ENCODE measurements at places on chromosomes 2 and 18.
A peak's percentile ranks its signal among the peaks of the same experiment; 100 is the strongest.

GRCh38 chr2:95019572-95019971, 5.9 kb upstream of the MAL start:
- DNase-seq = no peak

DNA sequence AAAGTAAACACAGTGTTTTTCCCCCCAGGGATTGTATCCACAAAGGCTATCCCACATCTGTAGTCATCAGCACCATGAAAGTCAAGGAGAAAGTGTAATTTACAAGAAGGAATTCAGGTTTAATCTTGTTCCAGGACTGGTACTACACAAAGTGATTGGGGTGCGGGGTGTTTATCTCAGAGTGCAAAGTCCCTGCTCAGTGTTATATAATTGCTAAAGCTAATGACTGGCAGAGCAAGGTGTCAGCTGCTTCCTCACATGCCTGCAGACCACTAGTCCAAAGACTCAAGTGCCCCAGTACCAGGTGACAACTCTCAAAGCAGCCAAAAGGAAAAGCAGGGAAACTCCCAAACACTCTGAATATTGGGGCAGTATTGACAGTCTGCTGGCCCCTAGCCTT, 40.4 kb upstream of the PDCL3 start:
- DNase-seq = no peak

DNA sequence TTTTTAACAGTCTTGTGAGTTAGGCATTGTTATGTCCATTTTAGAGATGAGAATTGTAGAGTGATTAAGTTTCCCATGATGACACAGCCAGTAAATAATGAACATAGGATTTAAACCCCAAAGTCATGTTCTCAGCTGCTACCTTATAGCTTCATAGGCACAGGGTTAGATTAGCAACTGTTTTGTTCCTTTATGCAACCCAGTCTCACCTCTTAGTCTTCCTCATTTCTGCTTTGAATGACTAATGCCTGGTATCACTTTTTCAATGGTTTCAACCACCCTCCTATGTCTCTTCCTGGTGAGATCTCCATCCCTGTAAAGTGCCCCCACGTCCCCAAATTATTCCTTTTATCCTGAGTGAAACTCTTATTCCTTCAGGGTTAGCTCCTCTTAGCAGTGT, 44.3 kb downstream of the MFSD6 start:
- DNase-seq = peak; percentile 7

DNA sequence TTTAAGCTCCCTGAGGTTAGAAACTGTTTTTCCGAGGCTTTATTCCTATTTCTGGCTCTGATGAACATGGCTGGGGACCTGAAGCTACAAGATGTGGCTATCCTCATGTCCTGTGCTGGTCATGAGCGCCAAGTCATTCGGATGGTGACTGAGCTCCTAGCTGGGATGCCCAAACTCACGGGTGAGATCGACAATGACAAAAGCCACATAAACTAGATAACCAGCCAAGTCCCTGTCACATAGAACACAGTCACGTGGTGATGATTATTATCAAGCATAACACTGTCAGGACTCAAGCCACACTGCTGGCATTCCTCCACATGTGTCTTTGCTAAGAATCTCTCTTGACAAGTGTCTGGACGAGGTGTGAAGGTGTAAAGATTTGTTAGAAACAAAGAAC, 274.9 kb downstream of the CLIP4 start:
- DNase-seq = no peak

DNA sequence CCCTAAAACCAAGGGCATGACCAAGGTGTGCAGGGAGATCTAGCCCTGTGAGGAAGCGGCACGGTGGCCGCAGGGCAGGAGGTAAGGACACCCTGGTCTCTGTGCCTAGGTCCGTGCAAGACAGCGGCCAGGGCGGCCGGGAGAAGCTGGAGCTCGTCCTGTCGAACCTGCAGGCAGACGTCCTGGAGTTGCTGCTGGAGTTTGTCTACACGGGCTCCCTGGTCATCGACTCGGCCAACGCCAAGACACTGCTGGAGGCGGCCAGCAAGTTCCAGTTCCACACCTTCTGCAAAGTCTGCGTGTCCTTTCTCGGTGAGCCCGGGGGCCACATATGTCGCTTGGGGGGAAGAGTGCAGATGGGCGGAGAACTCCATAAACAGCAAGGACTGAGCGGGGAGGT, 235.4 kb downstream of the ATAD2B start:
- no peak for DNase-seq

- no peak for DNase-seq
These were observed 726 bp upstream of the SS18 start for GRCh38 chr18:26091047-26091630.

- DNase-seq = no peak
These were observed 63.0 kb upstream of the PSMD14 start for GRCh38 chr2:161245261-161245553.

GRCh38 chr18:59547581-59548182, 149.5 kb downstream of the CCBE1 start:
- DNase-seq = no peak

- peak; percentile 36 for DNase-seq
These were observed 37.2 kb upstream of the CFAP36 start for GRCh38 chr2:55482186-55482884.

- DNase-seq = no peak
These were observed 1.4 kb downstream of the RAB11FIP5 start for GRCh38 chr2:73111073-73112025.

DNA sequence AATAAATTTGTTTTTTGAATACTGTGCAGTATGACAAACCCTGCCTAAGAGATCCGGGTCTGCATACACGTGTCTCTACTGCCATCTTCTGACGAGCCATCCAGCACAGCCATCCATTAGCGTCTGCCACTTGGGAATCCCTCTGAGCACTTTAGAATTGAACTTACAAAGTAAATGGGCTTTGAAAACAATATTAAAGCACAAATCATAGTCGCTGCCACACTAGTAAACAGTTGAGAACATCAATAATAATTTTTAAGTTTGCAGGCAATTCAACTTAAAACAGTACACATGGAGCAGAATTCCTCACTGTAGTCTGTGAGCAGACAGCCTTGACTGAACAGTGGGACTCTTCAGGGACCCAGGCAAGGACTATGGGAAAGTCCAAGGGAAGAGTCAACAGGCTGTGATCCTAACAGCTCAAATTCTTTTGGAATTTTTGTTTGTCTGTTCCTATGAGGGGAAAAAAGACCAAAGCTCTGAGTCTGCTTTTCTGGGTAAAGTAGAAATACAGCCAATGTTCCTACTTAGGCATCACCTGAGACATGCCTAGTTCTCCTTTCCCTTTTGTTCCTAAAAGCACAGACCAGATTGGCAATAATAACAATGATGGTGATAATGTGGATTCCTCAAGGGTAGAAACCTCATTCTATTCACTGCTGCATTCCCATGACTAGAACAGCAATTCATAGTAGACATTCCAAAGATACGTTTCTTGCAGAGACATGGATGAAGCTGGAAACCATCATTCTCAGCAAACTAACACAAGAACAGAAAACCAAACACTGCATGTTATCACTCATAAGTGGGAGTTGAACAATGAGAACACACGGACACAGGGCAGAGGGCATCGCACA, 92.9 kb downstream of the MREG start:
- DNase-seq = peak; percentile 83

DNA sequence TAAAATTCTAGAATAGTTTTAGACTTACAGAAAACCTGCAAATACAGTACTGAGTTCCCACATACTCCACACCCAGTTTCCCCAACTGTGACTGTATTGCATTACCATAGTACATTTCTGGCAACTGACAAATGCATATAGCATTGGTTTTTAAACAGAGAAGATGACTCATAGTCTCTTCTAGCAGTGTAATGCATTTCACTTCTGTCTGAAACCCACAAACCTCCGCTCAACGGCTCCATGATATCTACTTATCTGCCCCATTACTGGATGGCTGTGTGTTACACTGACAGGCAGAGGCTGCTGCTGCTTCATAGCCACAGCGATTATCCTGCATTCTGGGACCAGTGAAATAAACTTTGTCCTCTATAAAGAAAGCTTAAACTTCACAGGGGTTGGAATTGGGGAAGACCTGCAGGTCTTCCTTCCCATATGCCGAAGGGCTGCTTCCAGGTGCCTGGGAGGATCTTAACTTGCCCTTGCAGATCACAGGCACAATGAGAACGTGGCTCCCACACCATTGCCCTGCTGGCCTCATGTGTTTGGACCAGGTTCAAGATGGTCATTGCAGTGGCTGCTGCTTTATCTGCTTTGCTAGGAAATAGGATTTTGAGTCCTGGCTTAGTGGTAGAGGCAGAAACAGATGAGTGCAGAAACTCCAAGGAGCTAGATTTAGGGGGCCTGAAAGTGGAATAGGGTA, 742.6 kb upstream of the HS6ST1 start:
- no peak for DNase-seq

DNA sequence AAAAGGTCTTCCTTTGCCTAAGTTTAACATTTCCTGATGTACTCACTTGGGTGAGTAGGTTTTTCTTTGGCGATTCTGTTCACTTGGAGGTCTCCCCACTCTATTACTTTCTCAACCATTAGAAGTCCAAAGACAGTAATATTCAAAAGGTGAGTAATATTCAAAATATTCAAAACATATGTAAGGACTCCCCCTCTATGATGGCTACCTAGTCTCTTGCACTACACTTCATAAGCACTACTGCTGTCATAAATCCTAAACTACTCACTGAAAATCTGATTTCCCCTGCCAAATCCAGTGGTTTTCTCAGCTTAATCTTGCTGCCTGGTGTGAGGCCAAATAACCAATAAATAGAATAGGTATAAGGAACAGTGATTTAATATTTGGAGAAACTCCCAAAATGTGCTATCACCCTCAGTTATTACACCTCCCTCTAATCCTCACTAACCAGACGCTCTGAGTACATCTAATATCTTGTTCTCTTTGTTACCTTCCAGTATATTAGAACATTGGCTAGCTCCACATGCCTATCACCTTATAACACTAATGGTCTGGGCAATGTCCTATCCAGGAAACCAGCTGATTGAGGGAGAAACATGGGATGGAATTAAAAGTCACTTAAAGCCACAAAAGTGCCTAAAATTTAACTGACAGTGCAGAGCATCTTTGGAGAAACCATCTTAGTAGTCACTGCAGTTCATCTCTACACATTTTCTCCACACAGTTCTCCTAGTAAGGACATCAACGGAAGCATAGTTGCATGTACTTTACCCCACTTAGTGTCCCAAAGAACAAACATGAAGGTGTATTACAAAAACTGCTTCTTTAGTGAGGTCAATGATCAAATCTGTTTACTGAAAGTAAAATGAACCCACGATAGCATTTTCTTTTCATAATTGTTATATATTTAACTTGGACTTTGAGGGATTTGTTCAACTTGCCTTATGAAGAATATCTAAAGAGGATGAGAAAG, 54.8 kb downstream of the MBD2 start:
- DNase-seq = no peak

- peak; percentile 16 for DNase-seq
These were observed 29.4 kb upstream of the BMP10 start for GRCh38 chr2:68900496-68901198.

DNA sequence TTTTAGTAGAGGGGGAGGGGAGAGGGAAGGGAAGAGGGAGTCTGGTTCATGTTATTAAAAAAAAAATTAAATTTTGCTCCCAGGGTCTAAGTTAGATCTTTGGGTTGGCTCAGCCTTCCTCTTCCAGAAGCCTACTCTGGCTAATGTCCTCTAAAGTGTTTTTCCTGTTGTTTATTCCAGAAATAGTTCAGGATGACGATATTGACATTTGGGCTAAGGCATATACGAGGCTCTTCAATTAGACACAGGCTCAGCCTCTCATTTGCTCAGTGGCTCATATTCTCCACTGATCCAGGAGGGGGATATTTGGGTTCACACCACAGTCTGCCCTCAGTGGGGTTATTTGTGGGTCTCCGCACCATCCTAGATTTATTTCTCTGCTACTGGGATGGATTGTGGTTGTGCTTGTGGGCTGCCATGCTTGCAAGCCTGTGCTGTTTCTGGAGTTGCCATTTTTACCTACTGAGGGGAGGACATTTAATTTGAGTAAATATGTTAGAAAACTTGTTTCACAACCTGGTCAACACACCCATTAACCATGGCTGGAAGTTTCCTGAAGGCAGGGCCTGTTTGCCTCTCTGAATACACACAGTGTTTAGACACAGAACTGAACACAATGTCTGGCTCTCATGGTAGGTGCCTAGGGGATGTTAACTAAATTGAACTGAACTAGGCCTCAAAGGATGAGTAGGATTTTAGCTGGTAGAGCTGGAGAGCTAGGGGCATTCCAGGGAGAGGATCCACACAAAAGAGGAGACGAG, 257.5 kb upstream of the EPAS1 start:
- no peak for DNase-seq

GRCh38 chr2:25256488-25256875, 85.2 kb downstream of the DNMT3A start:
- no peak for DNase-seq

- DNase-seq = no peak
These were observed 127.3 kb downstream of the DIS3L2 start for GRCh38 chr2:232088771-232089170.

GRCh38 chr2:215454519-215455246, 18.8 kb upstream of the FN1 start:
- peak; percentile 78 for DNase-seq

DNA sequence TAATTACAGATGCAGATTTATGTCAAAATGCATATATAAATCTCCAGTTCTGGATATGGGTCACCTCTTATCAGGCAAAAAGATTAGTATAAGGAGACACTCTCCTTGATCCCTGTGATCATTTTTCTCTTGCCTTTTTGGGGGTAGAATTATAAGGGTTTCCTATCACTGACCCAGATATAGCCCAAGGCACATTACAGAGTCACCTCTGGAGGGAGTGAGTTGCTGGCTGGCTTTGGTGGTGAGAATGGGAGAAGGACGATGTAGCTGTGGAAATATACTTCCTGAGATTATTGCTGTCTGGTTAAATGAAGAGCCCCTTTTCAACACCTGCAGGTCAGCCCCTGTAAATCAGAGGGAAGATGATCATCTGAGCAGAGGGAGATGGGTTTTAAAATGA, 418.7 kb downstream of the MTX2 start:
- DNase-seq = no peak

DNA sequence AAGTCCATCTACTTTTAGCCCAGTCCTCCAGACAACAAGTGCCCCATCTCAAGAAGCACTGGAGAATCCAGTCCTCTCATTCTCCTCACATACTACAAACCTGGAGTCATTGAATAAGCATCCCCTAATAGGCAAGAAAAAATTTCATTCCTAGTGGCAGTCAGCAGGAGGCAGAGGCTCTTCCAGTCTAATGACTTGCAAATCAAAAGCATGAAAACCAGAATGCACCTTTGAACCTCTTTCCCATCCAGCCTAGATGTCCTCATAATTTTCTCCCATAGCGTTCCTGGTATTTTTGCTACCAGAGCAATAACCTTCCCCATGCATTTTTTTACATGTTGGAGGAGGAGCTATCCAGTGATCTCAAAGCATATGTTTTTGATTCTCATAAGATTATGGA, 252.6 kb downstream of the TTC32 start:
- no peak for DNase-seq

- DNase-seq = no peak
These were observed 252.4 kb downstream of the LPIN1 start for GRCh38 chr2:11998626-11999378.

DNA sequence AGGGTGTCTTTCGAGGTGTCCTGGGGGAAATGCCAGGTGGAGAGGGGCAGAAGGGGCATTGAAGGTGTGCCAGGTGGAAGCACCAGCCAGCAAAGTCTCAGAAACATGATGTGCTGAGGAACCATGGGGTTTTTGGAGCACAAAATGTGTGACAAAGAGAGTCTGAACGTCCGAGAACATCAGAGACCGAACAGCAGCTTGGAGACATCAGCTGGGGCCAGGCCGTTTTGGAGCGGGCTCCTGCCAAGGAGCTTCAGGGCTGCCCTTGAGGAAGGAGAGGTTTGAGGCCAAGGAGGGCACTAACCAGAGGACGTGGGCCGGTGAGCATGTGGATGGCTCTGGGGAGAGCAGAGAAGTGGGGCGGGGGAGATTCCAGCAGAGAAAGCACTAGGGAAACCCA, 5.3 kb upstream of the MBP start:
- DNase-seq = no peak
